PC-9 (cell line): ENCODE measurements at places on chromosomes 7 and 10. TPM values are rescaled to one million over a fixed set of nuclear protein-coding genes. Genes with fewer than 3 reads are reported as not detected.

GRCh38 chr10:31617757-31618156 lies 298.7 kb downstream of the ZEB1 start:
- no peaks in the 10 kb centered on the region for H3K4me1 ChIP-seq
- no peak for DNase-seq
- no peak overlapping the region for H3K27ac ChIP-seq
- H3K27me3 ChIP-seq: no peaks in the 10 kb centered on the region
- no peak overlapping the region for H3K4me3 ChIP-seq

Gene GPRIN2
- total RNA-seq: 33.1 and 53.6 TPM in 2 replicates

DNA sequence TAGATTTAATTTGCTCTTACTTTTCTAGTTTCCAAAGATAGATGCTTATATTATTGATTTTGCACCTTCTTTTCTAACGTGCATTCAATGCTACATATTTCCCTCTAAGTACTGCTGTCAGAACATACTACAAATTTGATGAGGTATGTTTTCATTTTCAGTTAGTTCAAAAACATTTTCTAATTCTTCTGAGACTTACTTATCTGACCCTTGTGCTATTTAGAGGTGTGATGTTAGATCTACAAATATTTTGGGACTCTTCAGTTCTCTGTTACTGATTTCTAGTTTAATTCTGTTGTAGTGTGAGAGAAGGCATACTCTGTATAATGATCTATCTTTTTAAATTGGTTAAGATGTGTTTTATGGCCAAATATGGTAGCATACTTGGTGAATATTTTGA lies 97.8 kb upstream of the TMEM168 start:
- H3K4me3 ChIP-seq: no peak overlapping the region
- no peak for DNase-seq
- no peaks in the 10 kb centered on the region for H3K36me3 ChIP-seq
- no peaks in the 10 kb centered on the region for H3K27me3 ChIP-seq
- no peaks in the 10 kb centered on the region for H3K4me1 ChIP-seq

- no peak for DNase-seq
- no peak overlapping the region for H3K4me3 ChIP-seq
- H3K27ac ChIP-seq: no peak overlapping the region
- peaks cover 17% of the 10 kb centered on the region for H3K4me1 ChIP-seq
- H3K36me3 ChIP-seq: no peaks in the 10 kb centered on the region
These were observed 109.0 kb upstream of the KLF6 start for GRCh38 chr10:3893901-3894563.

Gene GSTO2
- 3.3 and 4.3 TPM in 2 replicates for total RNA-seq

GRCh38 chr7:44375236-44375699 lies 49.9 kb upstream of the CAMK2B start:
- H3K36me3 ChIP-seq: no peaks in the 10 kb centered on the region
- peaks cover 43% of the 10 kb centered on the region for H3K4me1 ChIP-seq
- H3K4me3 ChIP-seq: no peak overlapping the region
- no peaks in the 10 kb centered on the region for H3K27me3 ChIP-seq
- H3K27ac ChIP-seq: no peak overlapping the region
- no peak for DNase-seq

Gene GNAT3
- not detected in 2 replicates for total RNA-seq
